CD4-positive, alpha-beta T cell treated with Interleukin-4 for 1 hour (primary cell): ENCODE measurements at places on chromosomes 16 and 17.

DNA sequence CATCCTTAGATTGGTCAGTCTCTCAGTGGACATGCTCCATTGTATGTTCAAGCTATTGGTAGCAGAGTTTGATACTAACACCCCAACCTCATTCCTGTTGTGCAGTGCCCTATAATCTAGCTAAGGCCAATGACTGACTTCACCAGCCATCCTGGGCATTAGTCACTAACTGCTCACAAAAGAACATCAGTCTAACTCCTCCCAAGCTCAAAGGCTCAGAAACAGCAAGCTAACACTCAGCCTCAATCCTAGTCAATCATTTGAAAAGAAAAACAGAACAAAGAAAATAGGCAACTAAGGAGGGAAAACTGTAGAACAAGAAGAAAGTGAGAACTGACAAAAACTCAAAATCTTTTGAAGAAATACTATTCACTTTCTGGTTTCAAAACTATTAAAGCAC, 199.1 kb upstream of the C17orf78 start:
- no peak for DNase-seq

DNA sequence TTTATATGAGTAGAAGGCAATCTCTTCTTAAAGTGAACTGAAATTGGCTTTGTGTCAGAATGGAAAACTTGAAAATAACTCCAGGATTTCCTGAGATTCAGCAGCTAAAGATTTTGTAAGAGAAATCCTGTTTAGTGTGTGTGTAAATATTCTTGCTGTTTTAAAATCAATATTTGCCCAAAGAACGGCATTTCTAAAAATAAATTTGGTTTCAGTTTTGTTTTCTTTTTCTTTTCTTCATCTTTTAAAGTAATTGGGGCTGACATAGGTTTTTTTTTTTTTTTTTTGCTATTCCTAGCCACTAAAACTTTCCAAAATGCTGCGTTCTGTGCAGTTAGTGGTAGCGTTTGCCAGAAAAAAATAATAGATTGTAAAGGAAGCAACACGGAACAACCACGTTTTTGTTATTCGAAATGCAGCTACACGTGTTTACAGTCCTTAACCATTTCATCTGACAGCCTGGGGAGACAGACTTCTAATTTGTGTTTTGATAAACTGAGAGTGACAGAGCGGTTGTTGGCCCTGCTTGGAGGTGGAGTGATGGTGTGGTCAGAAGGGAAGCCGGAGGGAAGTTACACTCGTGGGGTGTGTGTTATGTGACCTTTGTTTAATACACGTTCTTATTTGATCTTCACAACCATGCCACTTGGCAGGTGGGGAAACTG, 21.6 kb upstream of the SMPD3 start:
- peak; percentile 19 for DNase-seq

DNA sequence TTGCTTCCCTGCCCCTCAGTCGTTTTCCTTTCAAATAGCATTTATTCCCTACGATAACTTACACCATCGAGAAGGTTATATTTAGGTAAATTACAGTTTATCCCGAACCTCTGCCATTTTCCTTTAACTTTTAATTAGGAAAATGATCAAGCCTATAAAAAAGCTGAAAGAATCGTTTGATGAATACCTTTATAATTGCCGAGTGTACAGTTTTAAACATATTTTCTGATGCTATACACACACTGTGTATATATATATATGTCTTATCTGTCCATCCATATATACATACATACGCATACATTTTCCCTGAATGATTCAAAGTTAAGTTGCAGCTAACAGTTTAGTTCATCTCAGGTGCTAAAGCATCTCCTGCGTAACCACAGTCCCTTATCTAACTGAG, 56.6 kb upstream of the CRISPLD2 start:
- no peak for DNase-seq

- DNase-seq, result no peak
These were observed 16.3 kb downstream of the SCPEP1 start for GRCh38 chr17:56994009-56994792.

GRCh38 chr17:62189377-62189776, 124.3 kb upstream of the MED13 start:
- no peak for DNase-seq

GRCh38 chr17:43402078-43402477, 3.3 kb downstream of the ARL4D start:
- no peak for DNase-seq

- no peak for DNase-seq
These were observed 82.8 kb downstream of the TBC1D16 start for GRCh38 chr17:79952901-79953300.

GRCh38 chr16:16014329-16015224, 65.2 kb downstream of the ABCC1 start:
- no peak for DNase-seq

- no peak for DNase-seq
These were observed 54.8 kb downstream of the N4BP1 start for GRCh38 chr16:48555155-48555554.

GRCh38 chr16:87850009-87851006, 19.0 kb downstream of the SLC7A5 start:
- peak; percentile 73 for DNase-seq

- DNase-seq, result no peak
These were observed 128.5 kb upstream of the EEF2KMT start for GRCh38 chr16:5225931-5226655.

DNA sequence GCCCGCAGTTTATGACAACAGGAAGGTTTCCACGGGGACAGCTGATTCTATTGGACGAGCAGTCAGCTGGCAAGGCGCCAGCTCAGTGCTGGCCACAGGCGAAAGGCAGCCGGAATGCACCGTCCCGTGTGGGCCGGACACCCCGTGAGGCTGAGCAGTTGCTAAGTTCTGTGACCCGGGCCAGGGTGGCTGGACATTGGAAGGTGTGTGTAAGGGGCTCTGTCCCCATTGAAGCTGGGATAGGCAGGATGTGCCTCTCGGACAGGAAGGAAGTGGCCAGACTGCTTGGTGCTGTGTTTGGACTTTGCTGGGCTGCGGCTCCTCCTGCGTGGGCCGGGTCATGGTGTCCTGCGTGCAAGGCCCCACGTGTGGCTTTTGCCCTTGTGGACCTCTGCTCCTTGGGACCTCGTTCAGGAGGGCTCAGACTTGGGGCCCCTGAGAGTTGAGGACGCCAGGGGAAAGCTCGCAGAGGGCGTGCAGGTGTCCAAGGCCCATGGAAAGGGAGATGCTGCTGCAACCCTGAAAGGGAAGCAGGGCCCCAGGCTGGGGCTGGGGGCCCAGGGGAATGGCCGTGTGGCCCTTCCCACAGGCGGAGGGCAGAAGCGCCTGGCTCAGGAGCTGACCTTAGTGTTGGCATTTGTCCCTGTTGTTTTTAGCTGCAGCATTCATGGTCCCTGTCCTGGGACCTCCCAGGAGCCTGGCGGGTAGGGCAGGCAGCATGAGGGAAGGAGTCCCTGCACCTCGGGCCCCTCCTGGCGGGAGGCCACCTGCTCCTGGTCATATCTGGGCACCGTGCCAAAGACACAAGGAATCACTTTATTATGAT, 10.0 kb downstream of the BAIAP2 start:
- DNase-seq, result no peak

DNA sequence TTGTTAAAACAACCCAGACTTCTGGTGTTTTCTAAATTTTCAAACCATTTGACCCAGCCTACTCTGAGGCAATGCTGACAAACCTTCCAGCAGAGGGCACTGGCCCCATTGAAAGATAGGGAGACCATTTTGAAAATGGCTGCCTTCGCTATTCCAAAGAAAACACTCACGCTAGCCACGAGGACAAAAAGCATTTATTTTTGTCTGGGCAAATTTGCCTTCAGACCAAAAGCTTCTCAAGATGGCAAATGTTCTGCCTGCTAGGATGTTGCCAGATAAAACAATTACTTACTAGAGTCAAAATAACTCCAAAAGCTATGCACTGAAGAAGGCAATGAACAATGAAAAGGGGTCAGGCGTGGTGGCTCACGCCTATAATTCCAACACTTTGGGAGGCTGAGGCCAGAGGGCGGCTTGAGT, 296.7 kb upstream of the IRX5 start:
- no peak for DNase-seq

DNA sequence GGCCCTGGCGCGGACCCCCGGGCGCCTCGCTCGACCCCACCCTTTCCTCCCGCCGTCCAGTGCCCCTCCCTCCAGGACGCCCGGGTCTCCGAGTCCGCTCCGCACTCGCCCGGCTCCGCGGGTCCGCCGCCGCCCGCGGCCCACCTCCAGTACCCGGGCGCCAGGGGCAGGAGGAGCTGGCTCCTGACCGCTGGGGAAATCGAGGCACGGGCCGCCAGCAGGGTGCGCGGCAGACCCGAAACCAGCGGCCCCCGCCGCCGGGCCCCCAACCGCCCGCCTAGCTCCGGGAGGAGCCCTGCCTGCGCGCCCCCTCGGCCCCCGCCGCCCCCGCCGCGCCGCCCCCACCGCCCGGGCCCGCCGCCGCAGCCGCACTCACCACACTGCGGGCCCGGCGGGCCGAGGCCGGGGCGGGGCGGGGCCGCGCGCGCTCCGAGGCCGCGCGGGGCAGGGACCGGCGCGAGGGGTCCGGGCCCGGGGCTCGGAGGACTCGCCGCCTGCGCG, 333 bp downstream of the MAFG start:
- no peak for DNase-seq

GRCh38 chr16:54425681-54426552, 139.3 kb upstream of the IRX3 start:
- DNase-seq, result no peak

DNA sequence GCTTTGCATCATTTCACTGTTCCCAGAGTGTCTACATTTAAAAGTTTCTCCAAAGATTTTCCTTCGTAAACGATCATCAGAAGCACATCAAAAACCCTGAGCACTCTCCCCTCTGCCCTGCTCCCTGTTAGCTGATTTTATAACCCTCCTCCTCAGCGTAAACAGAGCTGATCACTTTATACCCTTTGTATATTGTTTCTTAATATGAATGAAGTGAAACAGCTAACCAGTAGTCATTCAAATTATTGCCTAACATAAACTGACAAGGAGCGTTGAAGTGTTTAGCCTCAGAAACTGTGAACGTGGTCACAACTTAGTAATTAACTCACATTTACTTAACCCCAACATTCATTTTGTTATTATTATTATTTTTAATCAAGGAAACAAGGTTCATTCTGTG, 160.0 kb upstream of the FOXF1 start:
- DNase-seq, result no peak

DNA sequence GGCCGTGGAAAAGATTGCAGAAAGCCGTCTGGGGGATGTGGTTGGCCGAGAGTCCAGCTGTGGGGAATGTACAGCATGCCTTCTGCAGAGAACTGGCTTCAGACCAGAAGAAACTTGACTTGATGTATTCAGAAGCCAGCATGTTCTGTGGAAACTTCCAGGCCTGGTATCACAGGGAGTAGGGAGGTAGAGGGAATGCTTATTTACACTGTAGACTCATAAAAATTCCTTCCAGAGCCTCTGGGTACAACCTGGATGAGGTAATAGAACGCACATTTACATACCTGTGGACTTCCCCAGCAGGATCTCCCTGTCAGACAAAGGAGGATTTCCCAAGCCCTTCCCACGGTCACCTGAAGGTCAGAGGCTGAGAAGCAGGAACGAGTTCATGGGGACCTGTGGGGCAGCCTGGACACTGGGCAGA, 11.8 kb upstream of the GAS7 start:
- no peak for DNase-seq

- no peak for DNase-seq
These were observed 324.9 kb downstream of the CA10 start for GRCh38 chr17:51833620-51834019.

DNA sequence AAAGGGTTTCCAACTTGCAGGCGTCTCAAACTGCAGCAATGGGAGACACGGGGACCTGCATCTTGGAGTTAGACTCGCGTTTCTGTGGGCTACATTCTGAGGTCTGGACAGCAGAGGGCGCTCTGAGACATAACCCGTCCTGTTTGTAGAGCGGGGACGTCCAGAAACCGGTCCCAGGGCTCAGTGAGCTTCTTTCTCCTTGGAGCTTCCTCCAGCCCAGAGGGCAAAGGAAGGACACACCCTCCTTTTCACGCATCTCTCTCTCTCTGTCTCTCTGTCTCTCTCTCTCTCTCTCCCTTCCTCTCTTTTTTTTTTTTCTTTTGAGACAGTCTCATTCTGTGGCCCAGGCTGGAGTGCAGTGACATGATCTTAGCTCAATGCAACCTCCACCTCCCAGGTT, 19.8 kb downstream of the COX4I1 start:
- DNase-seq, result peak; percentile 85

DNA sequence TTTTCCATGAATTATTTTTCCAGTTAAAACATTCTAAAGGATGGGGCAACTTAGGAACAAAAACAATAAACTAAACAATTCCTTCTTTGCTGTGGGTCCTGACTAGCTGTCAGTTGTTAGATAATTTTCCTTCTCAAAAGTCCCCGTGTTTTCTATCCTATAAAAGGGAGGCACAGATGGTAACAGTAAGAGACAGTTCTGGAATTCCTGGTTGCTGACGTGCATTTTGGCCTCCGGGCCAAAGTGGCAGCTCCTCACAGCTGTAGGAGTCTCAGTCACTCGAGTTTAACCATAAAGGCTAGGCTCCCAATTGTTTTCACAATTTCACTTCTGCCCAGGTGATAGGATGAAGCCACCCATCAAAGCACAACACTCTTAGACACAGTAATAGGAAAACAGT, 77.0 kb upstream of the ZNF423 start:
- DNase-seq, result no peak

- no peak for DNase-seq
These were observed 217.3 kb upstream of the SDK2 start for GRCh38 chr17:73861543-73861942.

- DNase-seq, result no peak
These were observed 37.6 kb downstream of the ZNF750 start for GRCh38 chr17:82802075-82802780.

GRCh38 chr16:65196420-65197075, 74.7 kb upstream of the CDH11 start:
- no peak for DNase-seq

- DNase-seq, result no peak
These were observed 12.2 kb downstream of the MPP3 start for GRCh38 chr17:43820759-43821158.

DNA sequence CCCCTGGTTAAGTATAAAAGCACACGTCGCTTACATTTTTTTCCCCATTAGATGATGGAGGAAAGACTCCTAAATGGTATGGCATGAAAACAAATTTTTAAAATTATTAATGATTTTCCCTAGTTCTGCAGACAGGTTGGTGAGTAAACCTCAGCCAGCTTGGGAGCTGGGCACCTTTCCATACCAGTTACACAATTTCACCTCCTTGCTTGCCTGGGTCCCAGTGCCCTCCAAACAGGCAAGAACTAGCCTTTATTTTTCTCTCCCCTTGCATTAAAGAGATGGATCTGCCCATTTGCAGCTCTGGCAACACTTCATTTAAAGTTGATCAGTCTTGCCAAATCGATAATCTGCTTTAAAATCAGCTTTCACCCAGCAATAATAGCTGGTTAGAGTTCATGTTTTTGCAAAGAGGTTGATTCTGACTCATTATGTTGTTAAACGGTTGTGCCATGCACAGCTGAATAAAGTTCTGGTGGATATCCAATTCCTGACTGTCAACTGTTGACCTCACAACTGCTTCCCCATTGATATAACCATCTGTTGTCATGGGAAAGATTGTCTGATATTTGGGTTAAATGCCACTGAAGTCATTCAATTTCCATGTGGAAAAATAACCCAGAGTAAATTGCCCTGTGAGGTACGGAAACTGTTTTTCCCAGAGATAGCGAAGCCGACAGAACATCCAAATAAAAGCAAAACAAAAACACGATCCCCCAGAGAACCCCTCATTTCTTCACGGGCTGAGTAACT, 1.3 kb downstream of the C17orf58 start:
- no peak for DNase-seq
